Thymus (tissue), 14 donors: ENCODE measurements at places on chromosomes 2 and 18. TPM values are rescaled to one million over a fixed set of nuclear protein-coding genes. Genes with fewer than 3 reads are reported as not detected.

GRCh38 chr2:174686430-174686829, 77.8 kb downstream of the CHRNA1 start:
- no peak for DNase-seq

DNA sequence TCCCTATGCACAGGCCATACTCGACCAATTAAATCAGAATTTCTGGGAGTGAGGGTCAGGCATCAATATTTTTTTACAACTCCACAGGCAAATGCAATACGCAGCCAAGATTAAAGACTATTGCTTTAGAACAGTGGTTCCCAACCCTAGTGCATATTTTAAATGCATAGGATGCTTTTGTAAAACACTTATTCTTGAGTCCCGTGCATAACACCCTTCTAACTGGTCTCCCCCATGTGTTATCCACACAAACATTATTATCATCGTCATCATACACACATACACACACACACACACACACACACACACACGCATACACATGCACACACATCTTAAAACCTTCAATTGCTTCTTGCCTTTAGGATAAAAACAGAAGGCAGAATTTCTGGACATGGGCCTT, 145.0 kb upstream of the PELI1 start:
- no peak for DNase-seq

DNA sequence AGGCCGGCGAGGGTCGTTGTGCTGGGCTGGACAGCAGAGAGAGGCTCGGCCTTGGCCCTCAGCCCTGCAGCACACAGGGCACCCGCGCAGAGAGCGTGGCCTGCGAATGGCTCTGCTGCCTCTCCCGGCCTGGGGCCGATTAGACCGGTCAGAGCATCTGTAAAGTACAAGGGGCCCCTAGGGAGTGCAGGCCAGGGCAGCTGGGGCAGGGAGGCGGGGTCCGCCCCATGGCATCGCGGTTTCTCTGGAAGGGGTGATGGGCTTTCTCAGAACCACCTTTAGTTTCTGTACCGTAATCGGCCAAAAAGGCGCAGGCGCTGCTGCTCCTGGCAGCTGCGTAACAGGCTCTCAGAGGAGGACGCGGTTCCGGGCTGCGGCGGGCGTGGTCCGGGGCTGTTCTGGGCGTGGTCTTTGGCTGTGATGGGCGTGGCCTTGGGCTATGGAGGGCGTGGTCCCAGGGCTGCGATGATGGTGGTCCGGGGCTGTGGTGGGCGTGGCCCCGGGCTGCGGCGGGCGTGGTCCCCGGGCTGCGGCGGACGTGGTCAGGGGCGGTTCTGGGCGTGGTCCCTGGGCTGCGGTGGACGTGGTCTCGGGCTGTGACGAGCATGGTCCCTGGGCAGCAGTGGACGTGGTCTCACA, 1.5 kb upstream of the GPR148 start:
- DNase-seq: peak; percentile 48

- DNase-seq: no peak
These were observed 52.0 kb upstream of the TNP1 start for GRCh38 chr2:216911886-216912285.

OXER1 gene
- 0.57 TPM for total RNA-seq

DNA sequence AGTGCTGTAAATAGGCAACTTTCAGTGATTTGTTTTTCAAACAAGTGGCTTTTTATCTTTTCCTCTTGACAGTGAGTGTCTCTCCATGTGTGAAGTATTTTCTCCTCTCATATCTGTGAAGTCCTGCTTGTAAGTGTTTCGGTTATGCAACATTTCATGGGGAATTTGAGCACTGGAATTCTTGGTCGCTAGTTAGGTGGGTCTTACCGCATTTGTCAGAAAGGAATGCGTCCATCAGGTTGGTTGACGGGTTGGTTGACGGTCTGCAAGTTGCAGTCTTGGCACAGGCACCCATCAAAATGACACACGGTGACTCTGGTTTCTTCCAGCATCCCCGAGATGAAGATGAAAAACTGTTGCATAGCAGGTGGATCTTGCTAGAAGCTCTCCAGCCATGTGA, 109.8 kb downstream of the AGAP1 start:
- DNase-seq: no peak

CTAGE1 gene
- total RNA-seq: not detected

RGPD8 gene
- 5.6 TPM for total RNA-seq

ZNF804A gene
- total RNA-seq: 0.09 TPM

GRCh38 chr2:55136138-55136541, 85.9 kb upstream of the RTN4 start:
- no peak for DNase-seq

GRCh38 chr2:121295911-121296650, 11.1 kb upstream of the TFCP2L1 start:
- no peak for DNase-seq

DNA sequence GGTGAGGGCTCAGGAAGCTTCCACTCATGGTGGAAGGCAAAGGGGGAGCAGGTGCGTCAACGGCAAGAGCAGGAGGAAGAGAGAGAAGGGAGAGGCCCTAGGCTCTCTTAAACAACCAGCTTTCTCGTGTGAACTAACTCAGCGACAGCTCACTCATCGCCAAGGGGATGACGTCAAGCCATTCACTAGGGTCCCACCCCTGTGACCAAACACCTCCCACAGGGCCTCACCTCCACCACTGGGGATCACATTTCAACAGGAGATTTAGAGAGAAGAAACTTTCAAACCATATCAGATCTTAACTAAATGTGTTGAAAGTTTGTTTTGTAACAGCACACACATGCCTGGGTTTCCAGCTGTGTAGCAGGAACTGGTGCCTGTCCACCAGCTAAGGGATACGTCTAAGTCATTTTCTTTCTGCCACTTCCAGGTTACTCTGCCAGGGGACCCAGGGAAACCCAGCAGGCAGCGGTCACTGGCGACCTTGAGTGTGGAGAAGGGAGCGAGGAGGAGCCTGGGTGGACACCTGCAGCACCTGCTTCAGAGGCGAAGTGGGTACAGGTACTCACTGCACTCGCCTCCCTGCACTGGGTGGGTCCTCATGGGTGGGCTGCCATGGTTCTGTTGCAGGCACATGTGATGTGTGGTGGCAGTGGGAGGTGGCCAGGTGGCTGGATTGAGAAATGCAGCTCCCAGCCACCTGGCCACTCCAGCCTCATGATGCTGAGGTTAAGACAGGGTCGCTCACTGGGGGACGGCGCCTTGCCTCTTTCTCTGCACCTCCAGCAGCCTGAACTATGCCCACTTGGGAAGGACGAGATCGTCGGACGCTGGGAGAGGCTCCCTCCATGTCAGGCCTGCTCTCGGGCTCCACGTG, 8.4 kb upstream of the GPC1 start:
- DNase-seq: no peak

ALPG gene
- total RNA-seq: 0.24 TPM

DNA sequence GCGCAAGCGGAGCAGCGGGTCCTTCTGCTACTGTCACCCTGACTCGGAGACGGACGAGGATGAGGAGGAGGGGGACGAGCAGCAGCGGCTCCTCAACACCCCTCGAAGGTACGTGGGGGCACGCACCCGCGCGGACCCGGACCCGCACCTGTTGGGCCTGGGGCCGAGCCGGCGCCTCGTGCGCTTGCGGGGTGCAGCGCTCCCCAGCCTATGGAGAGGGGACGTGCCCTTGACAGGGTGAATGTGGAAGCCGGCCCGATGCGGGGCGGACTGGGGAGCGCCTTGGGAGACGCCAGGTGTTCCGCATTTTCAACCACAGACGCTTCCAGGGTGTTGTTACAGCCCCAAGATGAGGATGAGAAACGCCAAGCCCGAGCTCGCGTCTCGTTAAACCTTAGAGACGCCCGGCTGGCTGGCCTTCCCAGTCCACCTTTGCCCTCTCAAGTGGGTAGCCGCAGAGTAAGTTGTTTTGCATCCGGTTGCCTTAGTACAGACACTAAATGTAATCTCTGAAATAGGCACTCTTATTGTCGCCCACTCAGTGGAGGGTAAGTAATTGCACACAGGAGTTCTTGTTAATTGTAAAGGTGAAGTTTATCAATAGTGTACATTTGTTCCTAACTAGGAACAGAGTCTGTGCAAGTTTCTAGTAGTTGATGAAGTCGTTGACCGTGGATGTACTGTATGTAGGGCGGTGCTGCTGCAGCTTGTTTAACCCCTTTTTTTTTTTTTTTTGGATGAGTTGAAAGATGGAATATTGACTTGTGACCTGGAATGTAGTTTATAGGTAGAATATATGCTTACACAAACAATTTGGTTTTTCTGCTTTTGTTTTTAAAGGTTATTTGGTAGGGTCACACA, 815 bp downstream of the GMCL1 start:
- peak; percentile 36 for DNase-seq

GRCh38 chr2:67898595-67898994, 164.2 kb downstream of the C1D start:
- DNase-seq: no peak

OTOS gene
- total RNA-seq: 0.38 TPM

C1GALT1C1L gene
- 0.24 TPM for total RNA-seq

DNA sequence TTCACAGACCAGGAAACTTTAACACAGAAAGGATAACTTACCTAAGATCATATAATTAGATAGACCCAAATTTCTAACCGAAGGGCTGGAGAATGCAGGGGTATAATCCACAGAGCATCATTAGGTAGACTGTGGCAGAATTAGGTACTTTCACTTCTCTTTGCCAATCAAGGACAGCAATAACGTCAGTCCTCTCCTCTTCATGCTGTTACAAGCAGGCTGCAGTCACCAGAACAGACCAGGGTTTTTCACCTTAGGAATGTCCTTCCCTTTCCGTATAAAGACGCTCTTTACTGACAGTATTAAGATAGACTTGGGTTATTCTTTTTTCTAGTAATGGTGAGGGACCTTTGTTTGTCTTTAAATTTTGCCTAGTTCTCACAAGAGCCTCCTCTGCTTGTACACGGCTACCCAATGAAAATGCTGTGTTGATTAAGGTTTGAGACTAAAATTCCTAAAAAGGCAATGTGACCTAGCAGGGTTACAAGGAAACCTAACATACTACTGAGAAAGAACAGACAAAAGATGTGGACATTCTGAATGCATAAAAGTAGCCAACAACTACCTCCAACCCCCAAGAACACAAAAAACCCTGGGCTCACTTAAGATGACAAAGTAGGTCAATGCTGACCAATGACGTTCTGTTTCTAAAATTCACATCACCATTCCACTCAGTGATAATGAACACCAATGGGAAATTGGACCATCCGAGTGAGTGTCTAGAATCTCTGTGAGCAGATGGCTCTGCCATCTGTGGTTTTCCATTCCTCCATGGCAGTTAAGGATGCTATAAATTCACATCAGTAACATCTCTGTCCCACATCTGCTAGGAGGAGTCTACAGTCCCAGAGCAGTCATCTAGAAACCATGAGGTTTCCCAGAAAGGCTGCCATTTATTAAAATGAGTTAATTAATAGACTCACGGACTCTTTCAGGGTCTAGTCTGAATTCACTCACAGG, 2.1 kb downstream of the PDIA6 start:
- DNase-seq: no peak

GRCh38 chr18:23204589-23205235, 69.4 kb downstream of the CABLES1 start:
- DNase-seq: no peak

DNA sequence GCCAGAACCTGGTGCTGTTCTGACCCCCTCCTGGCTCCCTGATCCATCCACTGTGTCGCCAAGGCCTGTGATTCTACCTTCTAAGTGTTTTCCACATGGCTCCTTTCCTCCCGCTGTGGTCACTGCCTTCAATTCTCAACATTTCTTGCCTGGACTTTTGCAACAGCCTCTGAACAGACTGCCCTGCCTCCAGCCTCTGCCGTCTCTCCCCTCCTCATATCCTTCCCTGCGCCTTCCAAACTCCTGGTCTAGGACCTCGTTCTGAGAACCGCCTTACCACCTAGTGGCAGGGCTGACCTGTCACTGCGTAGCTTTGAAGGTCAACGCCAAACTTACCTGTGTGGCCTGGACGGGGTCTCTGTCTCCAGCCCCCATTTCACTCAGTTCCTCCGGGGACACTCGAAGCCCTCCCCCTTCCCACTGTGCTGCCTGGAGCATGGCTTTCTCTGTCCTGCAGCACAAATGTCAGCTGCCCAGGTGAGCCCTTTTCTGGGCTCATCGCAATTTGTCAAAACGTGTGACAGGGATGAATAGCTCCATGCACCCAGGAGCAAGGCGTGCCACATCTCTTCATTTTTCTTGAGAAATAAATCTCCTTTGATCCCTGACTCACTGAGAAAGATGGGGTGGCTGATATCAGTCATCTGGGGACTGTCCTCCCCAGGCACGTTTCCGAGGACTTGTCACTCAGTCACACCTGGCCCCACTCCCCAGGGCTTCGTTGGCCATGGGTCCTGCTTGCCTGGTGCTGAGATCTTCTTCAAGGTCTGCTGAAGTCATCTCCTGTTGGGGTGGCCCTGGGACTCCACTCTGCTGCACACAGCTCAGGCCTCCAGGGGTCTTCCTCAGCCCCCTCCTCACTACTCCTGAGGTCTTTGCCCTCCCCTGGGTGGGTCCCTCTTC, 46.7 kb downstream of the LDLRAD4 start:
- no peak for DNase-seq
